ENCODE measurements at places on chromosomes 16 and 17. TPM values are rescaled to one million over a fixed set of nuclear protein-coding genes. Genes with fewer than 3 reads are reported as not detected.

DNA sequence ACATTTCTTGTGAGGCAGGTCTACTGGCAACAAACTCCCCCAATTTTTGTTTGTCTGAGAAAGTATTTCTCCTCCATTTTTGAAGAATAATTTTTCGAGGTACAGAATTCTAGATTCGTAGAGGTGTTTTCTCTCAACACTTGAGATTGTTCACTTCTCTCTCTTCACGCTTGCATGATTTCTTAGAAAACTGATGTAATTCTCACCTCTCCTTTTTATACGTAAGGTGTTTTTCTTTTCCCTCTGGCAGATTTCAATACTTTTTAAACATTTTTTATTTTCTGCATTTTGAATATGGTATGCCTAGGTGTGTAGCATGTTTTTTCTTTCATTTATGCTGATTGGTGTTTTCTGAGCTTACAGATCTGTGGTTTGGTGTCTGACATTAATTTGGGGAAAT is 201.5 kb upstream of the AXIN2 start:
- no peaks in the 10 kb centered on the region for H3K4me1 ChIP-seq
- no peak overlapping the region for H3K27ac ChIP-seq
- no peaks in the 10 kb centered on the region for H3K27me3 ChIP-seq
- DNase-seq, result no peak
- no peaks in the 10 kb centered on the region for H3K36me3 ChIP-seq

DNA sequence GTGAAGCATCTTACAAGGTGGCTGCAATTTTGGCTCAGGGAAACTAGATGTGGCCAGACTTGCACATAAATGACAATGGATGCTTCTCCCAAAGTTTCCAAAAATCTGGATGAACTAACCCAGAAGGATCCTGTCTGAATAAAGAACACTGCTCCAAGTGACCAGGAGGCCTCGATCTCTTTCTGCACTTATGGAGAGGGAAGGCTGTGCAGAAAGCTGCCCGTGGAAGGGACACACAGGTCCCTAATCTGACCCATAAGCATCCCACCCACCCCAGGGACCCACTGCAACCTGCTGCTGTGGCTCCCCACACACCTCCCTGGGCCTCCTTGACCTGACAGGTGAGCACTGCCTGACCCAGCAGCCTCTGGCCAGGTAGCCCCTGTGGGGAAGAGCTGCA is 74.6 kb upstream of the SEC14L1 start:
- peaks cover 27% of the 10 kb centered on the region for H3K27me3 ChIP-seq
- no peak overlapping the region for H3K4me3 ChIP-seq
- no peak for DNase-seq
- no peak overlapping the region for H3K27ac ChIP-seq
- peaks cover 12% of the 10 kb centered on the region for H3K4me1 ChIP-seq
- H3K36me3 ChIP-seq, result no peaks in the 10 kb centered on the region

DNA sequence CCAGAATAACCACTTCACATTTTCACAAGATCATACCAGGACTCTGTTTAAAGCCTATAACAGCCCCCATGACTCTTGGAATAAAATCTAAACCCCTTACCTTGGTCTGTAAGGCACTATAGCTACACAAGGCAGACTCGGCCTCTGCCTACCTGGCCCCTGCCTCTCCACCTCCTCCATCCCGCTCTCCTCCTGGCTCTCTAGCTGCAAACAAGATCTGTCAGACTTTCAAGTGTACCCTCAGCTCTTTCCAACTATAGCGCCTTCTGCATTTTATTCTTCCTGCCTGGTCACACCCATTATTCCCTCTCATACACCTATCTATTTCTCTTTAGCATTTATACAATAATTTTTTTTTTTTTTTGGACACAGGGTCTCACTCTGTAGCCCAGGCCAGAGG is 8.2 kb downstream of the USP31 start:
- H3K36me3 ChIP-seq, result peaks cover 4% of the 10 kb centered on the region
- H3K4me3 ChIP-seq, result no peak overlapping the region
- H3K27me3 ChIP-seq, result no peaks in the 10 kb centered on the region

- no peaks in the 10 kb centered on the region for H3K4me1 ChIP-seq
- no peak overlapping the region for H3K4me3 ChIP-seq
- no peaks in the 10 kb centered on the region for H3K36me3 ChIP-seq
- H3K27ac ChIP-seq, result no peak overlapping the region
Observed at GRCh38 chr16:59758848-59759247, 1024.7 kb upstream of the GOT2 start.

The KRTAP17-1 gene
- not detected for total RNA-seq

The TBC1D3K gene
- not detected for total RNA-seq

The ZNF785 gene
- 22.4 TPM for total RNA-seq

The GINS2 gene
- total RNA-seq, result 13.7 TPM

The UMOD gene
- not detected for total RNA-seq

The EXOC7 gene
- total RNA-seq, result 171 TPM
